ENCODE measurements at places on chromosomes 5 and 9.

DNA sequence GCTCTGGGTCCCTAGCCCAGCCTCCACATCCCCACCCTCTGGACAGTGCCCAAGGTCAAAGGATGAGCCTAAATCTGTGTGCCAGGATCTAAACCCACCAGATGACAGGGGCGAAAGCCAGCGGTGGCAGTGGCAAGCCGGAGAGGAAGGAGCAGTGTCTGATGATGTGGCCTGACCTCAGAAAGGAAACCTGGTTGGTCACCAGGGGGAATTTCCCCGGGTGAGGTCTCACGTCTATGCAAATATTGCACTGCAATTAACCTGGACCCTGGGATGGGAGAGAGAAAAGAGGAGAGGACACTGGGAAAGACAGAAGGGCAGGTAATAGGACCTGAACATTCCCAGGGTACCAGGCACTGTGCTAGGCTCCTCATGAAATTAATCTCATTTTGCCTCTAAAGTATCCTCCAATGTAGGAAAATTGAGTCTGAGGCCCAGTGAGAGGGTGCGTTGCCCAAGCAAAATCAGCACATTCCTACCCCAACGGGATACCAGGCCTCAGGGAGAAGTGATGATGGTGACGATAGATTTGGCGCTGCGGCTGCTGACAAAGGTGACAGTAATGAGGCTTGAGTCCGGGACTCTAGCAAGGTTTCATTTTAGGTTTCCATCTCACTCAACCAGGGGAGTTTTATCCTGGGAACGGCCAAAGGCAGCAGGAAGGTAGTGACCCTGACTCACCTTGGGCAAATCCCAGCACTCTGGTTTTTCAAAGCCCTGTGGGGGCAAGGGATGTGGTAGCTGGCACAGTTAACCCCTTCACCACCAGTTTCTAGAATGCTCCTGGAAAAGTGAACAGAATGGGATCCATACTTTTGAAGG lies 13.4 kb upstream of the TNIP1 start:
- no peak for DNase-seq

DNA sequence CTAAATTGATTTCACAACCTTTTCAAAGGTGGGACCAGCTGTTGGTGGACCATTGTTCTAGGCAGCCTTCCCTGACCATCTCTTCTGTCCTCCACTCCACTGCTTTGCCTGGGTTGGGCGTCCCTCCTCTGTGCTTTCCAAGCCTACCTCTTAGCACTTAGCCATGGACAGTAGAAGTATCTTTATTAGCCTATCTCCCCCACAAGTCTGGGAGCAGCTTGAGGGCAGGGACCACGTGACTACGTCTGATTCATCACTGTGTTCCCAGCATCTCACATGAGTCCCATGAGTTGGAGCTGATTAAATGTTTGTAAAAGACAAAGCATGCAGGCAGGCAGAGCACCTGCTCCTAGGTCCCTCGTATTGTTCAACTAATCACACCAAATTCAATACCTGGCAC lies 20.9 kb downstream of the MORN5 start:
- no peak for DNase-seq

GRCh38 chr9:35001803-35002502 lies 12.4 kb downstream of the DNAJB5 start:
- DNase-seq = no peak

GRCh38 chr9:131641618-131642495 lies 96.5 kb downstream of the PRRT1B start:
- DNase-seq = no peak

- no peak for DNase-seq
Measured at GRCh38 chr5:109224276-109224882, 185.4 kb downstream of the PJA2 start.

DNA sequence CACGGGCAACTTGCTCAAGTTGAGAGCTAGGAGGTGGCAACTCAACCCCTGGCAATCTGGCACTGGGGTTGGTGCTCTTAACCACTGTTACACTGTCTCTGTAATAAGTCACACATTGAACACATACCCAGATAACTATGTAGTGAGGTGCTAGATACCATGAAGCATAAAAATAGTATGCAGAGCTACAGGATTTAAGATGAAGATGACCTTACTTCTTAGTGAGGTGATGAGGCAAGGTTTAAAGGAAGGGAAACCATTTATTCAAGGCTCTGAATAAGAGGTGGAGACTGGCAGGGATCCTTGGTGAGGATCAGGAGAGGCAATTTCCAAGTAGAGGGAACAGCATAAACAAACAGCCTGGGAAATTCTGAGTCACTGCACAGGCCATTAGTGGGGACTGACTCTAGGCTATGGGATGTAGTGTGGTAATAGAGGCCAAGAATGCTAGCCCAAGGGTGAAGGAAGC lies 67.6 kb upstream of the NR3C1 start:
- no peak for DNase-seq

- DNase-seq = no peak
Measured at GRCh38 chr5:3596857-3597166, 1.2 kb downstream of the IRX1 start.

DNA sequence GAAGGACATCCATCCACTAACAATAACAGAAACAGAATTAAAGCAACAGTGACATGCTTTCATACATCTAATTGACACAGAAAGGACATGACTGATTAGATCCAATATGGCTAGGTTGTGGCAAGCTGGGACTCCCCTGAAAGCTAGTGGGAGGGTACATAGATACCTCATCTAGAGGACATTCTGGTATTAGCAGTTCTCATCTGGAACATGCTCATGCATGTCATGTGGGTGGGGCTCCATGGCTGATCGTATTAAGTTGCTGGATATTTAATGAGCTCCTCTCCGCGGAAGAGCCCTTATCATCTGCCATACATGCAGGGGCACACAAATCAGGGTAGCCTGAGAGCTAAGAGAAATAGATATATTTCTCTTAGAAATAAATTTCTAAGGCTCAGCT lies 358.9 kb downstream of the ICE1 start:
- no peak for DNase-seq

DNA sequence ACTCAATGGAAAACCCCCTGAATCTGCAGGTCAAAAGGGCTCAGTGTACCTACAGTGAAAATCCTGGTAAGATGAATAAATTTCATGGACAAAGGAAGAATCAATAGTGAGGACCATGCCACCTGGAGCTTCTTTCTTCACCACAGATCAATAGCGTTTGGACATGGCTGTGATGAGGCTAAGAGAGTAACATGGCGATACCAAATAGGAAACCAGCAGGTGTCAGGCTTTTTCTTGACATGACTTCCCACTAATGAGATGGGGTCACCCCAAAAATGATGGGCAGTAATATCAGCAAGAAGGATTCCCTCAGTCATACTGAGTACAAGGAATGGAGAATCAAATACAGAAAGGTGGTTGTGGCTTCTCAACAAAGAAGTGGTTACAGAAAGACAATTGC lies 208.5 kb upstream of the PLPPR1 start:
- no peak for DNase-seq

DNA sequence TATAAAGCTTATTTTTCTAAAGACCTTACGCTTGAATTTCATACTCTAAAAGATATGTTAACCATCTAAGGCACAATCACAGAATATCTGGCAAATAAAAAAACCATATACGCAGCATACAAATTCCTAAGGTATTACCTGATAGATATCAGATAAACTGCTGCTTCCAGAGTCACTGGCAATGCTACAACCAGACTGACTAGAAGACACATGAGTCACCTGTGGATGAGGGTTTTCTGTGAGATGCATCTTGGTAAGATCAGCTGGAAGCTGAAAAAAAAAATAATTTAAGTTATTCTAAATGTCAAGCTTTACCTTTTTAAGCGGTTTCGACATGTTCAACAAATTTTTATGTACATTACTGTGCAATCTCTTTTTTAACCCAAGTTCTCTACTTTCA lies 113.8 kb downstream of the RAPGEF6 start:
- DNase-seq = no peak

- no peak for DNase-seq
Measured at GRCh38 chr5:116115163-116115562, 30.3 kb downstream of the COMMD10 start.

- DNase-seq = no peak
Measured at GRCh38 chr5:4018007-4018406, 422.4 kb downstream of the IRX1 start.

DNA sequence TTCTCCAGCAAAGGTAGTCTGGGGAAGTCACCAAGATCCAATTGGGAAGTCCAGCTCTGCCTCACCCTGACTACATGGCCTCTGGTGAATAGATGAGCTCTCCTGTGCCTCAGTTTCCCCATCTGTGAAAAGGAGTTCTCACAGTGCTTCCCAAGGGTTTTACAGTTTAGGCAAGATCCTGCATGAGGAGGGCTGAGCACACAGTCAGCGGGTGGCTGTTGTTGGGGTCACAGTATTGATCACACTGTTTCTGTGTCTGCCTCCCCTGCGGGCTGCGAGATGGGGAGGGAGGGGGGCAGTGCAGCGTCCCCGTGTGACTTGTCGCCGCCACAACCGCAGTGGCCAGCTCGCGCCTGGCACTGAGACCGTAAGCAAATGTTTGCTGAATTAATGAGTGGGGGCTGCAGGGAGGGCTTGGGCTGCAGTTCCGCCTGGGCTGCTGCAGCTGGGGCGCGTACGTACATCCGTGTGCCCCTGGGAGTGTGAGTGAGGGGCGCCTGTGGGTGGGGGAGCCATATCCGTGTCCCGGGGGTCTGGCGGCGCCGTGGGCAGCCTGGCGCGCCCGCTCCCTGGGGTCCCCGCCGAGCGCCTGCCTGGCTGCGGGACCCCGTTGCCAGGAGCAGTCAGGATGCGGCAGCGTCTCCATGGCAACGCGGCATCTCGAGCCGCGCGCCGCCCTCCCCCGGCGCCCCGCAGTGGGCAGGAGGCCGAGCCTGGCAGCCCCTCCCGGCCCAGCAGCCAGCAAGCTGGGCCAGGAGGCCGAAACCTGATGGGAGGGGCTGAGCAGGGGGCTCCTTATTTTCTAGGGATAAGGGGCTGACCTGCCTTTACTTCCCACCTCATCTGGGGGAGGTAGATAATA lies 31.4 kb upstream of the PSD2 start:
- DNase-seq = no peak

DNA sequence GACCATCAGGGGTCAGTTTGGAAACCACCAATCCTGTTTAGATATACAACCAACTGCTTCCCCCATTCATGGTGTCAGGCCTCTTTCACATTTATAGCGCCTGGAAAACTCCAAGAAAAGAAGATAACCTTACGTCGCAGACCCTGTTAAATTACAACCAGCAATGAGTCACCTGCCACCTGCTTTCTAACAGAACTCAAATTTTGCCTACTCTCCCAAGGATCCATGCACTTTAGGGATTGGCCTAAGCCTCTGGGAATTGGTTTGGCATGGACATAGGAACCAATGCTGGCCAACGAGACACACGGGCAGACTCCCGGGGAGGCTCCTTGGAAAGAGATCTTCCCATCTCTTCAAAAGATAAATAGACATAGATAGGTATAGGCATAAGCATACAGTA lies 87.0 kb downstream of the FEM1C start:
- DNase-seq = no peak

GRCh38 chr9:114112778-114113584 lies 13.9 kb upstream of the KIF12 start:
- DNase-seq = peak; percentile 90

DNA sequence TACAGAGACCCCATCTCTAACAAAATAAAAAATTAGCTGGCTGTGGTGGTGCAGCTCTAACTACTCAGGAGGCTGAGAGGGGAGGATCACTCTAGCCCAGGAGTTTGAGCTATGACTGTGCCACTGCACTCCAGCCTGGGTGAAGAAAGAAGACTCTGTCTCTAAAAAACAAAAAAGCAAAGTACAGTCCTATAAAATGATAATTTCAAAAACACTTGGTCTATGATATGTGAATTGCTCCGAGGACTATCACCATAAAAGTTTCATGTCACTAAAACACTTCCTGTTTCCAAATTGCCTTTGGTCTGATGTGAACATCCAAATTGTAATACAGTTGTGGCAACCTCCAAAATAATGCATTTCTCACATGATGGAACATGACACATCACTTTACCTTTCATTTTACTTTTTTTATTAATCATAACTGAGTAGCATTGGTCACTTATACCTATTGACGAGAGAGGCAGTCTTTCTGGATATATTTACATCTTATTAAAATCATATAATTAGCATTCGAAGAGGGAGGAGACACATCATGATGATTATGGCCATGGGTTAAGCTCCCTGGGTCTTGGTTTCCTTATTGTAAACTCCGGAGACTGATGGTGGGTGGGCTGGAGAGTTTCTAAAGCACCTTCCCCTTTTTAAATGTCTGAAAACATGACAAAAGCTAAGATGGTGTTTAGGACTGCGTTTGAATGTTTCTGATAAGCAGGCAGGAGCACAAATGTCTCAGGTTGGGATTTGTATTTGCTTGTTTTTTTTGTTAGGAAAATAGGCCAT lies 25.8 kb upstream of the CD180 start:
- no peak for DNase-seq

DNA sequence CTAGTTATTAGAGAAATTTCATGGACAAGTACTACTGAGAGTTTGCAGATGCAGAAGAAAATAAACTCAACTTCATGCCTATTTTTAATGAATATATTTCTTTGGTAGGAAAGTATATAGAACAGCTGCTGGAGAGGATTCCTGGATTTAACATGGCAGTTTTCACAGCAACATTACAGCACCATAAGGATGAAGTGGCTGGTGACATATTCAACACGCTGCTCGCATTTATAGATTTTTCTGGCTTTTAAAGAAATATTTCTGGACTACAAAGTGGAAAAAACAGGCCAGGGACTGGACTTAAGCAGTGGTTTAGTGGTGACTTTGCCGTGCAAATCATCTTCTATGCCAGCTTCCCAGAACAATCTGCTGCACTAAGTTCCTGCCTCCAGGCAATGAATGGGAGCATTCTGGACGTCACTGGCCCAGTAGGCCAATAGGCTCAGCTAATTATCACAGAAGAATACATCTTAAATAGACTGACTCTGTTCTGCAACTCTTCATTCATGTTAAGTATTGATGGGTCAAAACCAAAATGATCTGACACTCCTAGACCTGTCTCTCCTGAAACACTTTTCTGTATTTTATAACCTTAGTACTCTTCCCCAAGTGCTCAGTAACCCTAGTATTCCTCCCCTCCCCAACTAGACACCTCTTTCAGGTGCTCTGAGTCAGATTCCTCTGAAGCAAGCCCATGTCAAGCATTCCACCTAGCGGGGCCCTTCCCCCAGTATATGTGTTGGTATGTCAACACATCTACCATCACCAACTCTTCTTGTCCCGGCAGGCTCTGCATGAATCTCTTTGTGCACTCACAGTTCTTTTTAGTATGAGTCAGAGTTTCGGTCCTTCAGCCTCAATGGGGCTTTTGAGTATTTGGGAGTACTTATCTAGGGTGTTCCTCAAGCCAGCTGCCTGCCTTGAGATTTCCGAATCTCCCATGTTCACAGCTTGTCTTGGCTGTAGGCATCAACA lies 625.5 kb downstream of the CHSY3 start:
- no peak for DNase-seq
